HFF-Myc (cell line): ENCODE measurements at places on chromosomes 16 and 17.

DNA sequence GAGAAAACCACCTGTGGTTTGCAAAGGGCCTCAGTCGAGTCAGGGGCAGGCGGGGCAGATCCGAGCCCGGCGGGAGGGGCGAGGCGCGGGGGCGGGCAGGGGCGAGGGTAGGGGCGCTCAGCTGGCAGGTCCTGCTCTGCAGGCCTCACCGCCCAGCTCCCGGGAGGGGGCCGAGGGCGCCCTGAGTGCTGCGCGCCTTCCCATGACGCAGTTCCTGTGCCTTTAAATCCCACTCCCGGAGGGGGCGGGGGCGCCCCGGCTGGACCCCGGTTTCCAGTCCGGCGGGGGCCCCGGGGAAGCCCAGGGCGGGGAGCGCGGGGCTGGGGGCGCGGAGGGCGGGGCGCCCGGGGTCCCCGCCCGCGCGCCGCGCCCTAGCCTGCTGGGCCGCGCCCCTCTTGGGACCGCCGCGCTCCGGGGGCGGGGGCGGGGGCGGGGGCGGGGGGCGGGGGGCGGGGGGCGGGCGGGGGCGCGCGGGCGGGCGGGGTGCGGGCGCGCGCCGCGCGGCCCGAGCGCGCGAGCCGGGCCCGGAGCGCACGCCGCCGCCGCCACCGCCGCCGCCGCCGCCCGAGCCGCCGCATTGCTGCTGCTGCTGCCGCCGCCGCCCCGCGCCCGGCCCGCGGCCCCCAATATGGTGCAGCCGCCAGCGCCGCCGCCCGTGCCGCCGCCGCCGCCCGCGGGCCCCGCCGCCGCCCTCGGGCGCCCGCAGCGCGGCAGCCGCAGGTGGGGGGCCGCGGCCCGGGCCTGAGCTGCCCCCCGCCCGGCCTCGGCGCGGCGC lies at the start of gene JPH3:
Gene JPH3, plus strand, starts transcription at position 508 of the 775 bp plus-strand sequence. CDS start 639 bp downstream, outside the sequence.
- no peak for DNase-seq

GRCh38 chr16:24164416-24164815 lies 91.7 kb upstream of the CACNG3 start:
- no peak for DNase-seq

DNA sequence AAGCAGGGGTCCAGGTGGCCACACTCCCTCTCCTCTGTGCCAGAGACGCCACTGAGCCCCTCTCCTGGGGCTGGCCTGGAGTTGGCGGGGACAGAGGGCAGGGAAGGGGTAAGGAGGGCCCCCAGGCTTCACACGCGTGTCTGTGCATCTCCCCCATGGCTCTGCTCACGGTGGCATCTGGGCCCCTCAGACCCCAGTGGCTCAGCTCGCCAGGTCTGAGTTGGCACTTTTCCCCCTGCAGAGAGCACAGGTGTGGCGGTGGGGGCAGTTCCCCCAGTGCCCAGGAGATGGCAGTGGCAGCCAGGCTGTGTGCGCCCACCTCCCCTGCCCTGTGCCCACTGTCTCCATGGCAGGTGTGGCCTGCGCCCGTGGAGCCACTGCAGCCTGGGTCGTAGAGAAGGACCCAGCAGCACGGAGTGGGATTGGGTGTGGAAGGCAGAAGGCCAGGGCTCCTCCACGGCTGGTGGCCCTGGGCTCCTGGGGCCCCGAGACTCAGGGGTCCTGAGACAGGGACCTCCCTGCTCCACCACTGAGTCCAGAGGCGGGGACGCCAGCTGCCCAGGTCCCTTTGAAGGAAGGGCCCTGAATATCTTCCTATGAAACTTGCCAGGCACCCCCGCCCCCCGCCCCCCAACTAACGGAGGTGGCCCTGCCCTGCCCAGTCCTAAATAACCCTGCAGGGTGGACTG lies 4.3 kb upstream of the APRT start:
- DNase-seq: no peak

DNA sequence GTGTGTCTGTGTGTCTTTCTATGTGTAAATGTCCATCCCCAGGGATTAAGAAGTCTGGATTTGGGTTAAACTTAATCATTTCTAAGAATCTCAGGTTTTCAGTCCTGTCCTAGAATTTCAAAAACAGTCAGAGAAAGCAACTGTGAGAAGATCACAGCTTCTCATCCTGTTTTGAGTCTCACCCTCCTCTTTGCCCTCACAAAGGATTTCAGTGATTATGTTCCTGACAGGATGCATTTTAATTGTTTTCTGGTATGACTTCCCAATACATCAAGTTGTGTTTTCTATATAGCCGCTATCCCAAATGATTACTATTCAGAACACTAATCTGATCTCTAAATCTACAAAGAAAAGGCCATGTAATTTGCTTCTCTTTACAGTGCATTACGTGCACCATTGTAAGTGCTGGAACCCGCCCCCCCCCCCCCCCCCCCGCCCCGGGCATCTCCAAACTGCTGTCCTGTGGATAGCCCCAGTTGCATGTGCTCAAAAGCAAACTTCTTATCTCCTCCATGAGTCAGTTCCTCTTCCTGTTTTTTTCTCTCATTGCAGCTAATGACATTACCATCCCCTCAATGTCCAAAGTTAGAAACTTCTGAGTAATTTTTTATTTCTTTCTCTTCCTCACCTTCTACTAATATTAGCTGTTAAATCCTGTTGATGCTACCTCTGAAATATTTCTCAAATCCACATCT lies 73.9 kb downstream of the CDH13 start:
- no peak for DNase-seq

DNA sequence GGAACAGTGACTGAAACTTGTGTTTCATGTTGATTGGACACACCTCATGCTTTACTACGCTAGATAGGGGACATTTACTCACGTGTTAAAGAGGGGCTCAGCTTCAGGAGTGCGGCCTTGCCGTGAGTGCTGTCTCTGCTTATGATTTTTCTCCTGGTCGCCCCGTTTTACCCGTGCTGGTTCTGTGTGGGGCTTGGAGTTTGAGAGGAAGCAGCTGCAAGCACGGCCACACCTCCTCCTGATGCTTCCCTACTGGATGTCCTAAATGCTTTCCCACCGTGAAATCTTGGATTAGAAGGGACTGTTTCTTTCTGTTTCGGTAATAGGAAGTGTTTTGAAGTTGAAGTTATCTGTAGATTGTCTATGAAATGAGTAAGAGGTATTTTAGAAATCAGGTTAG lies 54.0 kb upstream of the ZNF750 start:
- DNase-seq: no peak
